ENCODE measurements at places on chromosomes 5 and 9.

GRCh38 chr5:148645527-148645926 lies 8.8 kb downstream of the HTR4 start:
- DNase-seq: no peak

GRCh38 chr9:131465401-131465800 lies 37.3 kb upstream of the POMT1 start:
- no peak for DNase-seq

- DNase-seq: no peak
Observed at GRCh38 chr5:139138809-139139208, 59.4 kb downstream of the SIL1 start.

DNA sequence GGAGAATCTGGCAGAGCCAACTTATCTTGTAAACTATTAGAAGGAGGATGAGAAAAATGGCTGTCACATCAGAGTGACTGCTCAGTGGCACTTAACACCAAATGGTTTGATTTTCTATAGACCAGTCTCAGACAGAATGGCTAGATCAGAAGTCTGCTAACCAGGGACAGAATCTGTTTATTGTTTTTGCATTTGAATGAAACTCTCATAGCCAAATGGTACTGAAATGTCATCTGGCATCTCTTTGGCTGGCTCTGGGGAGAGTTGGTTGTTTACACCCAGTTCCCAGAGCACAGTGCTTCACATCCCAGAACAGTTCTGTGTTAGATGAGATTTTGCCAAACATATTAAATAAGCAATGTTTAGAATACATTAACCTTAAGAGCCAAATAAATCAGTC lies 106.6 kb upstream of the HMHB1 start:
- no peak for DNase-seq

DNA sequence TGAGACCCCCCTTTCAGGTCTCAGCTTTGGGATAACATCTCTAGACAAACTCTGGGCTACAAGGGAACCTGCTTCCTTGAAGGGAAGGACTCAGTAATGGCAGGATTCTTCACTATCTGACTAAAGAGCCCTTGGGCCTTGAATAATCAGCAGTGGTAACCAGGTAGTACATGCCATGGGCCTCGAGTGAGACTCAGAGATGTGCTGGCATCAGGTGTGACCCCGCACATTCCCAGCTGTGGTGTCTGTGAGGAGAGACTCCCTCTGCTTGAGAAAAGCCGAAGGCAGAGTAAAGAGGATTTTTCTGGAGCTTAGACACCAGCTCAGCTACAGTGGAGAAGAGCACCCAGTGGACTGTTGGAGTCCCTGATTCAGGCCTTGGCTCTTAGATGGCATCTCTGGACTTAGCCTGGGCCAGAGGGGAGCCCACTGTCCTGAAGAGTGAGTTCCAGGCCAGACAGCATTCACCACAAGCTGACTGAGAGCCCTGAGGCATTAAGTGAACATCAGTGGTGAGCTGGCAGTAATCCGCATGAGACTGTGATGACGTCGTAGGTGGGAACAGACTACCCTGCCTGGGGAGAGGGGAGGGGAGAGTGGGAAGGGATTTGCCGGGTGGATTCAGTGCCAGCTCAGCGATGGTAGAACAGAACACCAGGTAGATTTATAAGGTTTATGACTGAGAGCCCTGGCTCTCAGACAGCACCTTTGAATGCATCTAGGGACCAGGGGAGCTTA lies 5.3 kb upstream of the ZNF782 start:
- no peak for DNase-seq

GRCh38 chr9:97907046-97907445 lies 15.3 kb downstream of the TRMO start:
- DNase-seq: no peak

- no peak for DNase-seq
Observed at GRCh38 chr5:72177538-72177937, 70.3 kb downstream of the MAP1B start.

DNA sequence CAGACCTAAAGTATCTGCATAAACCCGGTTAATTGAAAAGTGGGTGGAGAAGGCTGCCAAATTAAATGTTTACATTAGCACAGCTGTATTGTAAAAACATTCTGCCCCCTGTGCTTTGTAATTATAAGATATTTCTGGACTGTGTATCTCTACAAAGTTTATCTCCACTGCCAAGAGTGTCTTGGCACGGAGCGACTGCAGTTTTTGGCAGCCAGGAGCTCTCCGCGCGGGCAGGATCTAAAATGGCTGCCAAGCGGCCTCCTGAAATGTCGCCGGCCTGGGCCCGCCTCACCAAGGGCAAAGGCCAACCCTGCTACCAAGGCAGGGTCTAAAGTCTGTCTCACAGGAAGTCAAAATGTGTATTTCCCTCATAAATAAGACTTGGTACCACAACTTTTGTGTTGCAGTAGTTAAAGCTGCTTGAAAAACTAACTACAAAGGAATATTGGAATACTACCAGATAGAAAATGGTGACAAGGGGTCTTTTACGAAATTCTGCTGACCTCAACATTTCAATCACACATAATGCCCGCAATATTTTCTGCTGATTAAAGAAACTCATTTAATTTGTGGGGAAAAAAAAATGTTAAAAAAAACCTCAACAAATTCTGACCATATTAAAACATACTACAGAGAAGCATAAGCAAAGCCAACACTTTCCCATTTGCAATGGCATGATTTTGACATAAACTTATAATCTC lies 110.4 kb downstream of the NFIB start:
- no peak for DNase-seq

DNA sequence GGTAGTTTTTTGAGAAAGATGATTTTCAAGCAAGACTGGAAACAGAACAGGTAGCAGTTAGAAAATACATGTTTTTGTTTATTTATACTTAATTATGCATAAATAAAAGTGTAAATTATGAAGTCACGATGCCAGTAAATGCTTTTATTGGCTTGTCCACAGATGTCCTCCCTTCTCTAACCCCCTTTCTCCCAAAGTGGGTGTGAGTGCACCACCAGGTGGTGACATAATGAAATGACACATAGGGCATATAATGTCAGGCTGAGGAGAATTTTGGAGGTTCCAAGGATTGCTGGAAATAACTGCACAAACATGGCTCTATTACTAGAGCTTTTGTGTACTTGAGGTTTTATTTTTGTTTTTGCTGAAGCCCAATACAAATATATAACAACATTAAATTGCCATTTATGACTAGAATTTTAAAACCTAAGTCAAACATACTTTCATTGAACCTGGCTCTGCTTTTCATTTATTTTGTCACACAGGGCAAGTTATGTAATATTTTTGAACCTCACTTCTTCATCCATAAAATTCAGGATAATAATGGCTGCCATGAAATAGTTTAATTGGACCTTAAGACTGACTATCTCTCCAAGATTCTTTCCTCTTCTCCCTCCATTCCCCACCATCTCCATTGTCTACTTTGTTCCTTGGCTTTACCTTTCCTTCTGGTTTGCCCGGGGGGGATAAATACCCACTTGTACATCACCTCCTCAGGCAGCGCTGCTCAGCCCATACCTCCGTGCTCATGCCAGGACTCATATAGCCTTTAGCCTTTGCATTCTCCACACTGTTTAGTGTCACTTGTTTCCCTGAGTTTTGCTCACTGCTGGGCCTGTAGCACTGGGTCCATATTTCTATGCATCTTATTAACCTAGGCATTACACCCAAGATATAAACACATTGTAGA lies 168.8 kb downstream of the PDE4D start:
- DNase-seq: peak; percentile 8

DNA sequence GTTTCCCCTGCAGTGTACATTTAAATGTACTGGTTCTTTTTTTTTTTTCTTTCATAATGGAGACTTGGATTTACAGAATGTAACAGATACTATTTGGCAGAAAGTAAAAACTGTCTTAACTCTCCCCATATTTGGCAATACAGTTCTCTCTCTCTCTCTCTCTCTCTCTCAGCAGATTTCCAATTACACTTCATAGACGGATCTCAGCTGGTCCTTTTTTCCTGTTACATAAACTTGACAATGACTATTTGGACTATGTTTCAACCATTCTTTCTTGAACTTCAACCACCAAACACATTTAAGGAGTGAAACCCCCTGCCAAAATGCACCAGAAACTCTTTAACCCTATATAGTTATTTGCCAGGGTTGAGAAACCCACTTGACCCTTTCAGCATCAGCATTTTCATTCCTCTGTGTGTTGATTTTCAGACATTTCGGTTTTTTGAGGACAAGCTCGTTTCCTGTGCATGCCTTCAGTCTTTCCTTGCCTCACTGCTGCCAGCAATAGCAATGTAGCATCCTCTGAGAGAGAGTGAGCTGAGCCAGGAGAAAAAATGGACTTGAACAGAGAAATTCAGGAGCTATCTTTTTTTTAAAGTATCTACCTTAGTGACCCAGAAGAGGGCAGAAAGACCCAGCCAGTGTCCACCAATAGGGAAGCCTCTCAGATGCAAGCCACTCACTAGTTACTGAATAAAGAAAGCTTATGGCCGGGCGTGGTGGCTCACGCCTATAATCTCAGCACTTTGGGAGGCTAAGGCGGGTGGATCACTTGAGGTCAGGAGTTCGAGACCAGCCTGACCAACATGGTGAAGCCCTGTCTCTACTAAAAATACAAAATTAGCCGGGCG lies 26.0 kb upstream of the GNA14 start:
- no peak for DNase-seq

DNA sequence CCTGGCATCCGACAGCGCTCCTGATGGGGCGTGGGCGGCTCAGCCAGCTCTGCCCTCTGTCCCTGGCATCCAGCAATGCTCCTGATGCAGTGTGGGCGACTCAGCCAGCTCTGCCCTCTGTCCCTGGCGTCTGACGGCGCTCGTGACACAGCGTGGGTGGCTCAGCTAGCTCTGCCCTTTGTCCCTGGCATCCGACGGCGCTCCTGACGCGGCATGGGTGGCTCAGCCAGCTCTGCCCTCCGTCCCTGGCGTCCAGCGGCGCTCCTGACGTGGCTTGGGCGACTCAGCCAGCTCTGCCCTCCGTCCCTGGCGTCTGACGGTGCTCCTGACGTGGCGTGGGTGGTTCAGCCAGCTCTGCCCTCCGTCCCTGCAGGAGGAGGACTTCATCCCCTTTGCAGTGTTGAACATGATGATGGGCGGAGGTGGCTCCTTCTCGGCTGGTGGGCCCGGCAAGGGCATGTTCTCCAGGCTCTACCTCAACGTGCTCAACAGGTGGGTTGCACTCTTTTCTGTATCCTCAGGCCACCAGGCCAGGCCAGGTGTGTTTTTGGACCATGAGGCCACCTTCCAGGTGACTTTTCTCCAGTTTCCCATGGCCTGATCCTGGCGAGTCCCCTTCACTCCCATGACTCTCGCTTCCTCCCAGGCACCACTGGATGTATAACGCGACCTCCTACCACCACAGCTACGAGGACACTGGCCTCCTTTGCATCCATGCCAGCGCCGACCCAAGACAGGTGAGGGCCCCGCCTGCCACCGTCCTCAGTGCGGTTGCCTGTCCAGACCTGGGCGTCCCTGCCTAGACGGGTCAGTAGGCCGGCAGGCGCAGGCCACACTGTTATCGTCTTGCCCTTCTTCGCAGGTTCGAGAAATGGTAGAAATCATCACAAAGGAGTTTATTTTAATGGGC lies 8.0 kb downstream of the PMPCA start:
- no peak for DNase-seq

GRCh38 chr9:128420651-128421481 lies at the start of gene CERCAM:
Gene CERCAM, plus strand, starts transcription at chr9:128420857. Its CDS starts 21 bp downstream, at chr9:128420878.
- no peak for DNase-seq

GRCh38 chr5:159864885-159865691 lies 51.2 kb upstream of the ADRA1B start:
- DNase-seq: no peak

- no peak for DNase-seq
Observed at GRCh38 chr5:121088341-121088740, 624.2 kb downstream of the PRR16 start.

- no peak for DNase-seq
Observed at GRCh38 chr5:181189962-181190710, 14.9 kb downstream of the TRIM7 start.

DNA sequence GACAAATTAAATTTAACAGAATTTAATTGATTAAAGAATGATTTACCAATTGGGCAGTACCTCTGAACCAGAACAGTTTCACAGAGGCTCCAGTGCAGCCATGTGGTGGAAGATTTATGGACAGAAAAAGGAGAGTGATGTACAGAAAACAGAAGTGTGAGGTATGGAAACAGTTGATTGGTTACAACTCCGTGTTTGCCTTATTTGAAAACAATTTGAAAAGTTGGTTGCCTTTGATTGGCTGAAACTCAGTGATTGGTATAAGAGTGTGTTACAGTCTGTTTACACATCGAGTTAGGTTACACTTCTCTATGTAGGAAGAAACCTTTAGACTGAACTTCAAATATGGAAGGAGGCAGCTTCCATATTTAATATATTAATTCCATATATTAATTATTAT lies 30.1 kb downstream of the KIAA1958 start:
- no peak for DNase-seq

DNA sequence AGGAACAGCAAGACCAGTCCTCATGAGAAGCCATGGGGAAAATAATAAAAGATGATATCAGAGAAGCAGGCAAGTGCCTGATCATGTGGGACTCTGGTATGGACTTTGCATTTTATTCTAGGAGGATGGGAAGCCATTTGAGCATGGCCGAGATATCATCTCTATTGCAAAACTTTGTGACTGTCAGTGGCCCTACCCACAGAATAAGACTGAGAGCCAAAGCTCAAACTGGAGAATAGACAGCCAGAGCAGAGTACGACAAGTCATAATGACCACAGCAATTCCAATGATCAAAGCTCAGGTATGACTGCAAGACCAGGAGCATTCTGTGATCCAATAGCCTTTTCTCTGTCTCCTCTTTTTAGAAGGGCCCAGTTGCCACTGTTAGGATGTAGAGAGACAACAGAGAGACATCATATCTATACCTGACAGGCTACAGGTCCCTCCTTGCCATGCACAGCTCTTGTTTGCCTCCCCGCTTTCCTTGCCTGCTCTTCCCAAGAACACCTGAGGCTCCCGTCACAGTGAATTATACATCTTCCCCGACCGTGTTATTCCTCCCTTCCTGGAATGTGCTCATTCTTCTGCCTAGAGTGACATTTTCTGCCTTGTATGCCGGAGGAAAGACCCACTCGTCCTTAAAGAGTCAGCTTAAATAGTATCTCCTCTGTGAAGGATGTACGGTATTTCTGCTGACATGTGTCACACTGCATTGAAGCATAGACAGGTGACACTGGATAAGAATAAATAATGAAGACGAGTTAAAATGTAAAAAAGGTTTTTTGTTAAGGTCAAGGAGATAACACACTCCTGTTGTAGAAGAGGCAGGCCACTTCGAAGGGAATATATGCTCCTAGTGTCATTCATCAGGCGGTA lies 248.7 kb upstream of the MAP3K1 start:
- DNase-seq: no peak

DNA sequence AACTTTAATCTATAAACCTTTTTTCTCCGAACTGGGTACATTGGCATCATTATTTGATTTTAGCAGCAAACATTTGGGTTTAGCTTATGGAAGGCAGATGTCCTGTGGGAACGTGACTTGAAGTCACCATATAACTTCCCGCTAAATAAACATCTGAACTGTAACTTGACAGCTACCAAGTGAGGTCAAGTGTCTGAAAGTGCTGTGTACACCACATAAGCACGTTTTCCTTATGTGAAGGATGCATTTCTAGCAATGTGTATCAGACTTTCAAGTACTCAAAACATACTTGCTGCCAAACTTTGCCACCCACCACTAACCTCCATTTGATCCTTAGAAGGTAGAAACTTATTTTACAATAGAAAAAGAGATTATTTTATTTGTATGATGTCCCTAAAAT lies 35.7 kb downstream of the SLC1A3 start:
- DNase-seq: no peak
